ENCODE measurements at places on chromosomes 2 and 18.
A peak's percentile ranks its signal among the peaks of the same experiment; 100 is the strongest.

GRCh38 chr2:188580738-188581137 lies 289.1 kb downstream of the GULP1 start:
- DNase-seq = no peak

- DNase-seq = no peak
These were observed 316.8 kb downstream of the AFF3 start for GRCh38 chr2:99825630-99826029.

DNA sequence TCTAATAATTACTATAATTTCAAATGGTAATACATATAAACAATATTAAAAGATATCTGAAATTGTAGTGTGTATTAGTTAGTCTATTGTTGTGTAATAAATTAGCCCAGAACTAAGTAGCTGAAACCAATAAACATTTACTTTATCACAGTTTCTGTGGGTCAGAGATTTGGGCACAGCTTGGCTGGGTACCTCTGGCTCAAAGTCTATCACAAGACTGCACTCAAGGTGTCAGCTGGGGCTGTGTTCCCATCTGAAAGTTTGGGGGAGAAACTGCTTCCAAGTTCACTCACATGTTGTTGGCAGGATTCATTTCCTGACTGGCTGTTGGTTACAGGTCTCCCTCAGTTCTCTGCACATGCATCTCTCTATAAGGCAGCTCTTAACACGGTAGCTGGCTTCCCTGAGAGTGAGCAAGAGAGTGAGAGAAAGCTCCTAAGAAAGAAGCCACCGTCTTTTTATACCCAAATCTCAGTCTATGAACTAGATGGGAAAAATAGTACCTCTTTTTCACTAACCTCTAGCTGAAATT lies 25.6 kb upstream of the WIPF1 start:
- DNase-seq = no peak

DNA sequence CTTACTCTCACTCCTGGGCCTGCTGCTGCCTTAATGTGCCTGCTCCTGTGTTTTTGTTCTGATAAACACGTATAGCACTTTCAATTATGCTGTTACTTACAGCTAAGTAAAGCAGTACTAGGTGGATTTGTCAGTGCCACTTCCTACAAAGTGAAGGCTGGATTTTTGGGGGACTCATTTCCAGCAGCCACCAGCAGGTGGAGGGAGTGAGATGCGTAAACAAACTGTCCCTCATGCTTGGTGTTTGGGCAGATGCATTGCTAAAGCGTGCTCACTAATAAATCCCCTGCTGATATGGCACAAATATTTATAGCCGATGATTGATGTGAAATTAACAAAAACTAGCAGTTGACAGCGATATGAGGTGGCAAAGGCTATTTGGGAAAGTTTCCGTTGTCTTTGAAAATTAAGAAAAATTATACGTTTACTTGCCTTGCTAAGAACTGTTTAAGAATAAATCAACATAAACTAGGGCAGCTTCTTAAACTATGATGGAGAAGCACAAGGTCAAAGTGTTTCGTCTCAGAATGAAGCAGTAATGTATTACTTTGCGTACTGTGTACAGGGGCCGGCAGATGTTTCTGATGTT lies 101.7 kb downstream of the AGAP1 start:
- DNase-seq = peak; percentile 72

DNA sequence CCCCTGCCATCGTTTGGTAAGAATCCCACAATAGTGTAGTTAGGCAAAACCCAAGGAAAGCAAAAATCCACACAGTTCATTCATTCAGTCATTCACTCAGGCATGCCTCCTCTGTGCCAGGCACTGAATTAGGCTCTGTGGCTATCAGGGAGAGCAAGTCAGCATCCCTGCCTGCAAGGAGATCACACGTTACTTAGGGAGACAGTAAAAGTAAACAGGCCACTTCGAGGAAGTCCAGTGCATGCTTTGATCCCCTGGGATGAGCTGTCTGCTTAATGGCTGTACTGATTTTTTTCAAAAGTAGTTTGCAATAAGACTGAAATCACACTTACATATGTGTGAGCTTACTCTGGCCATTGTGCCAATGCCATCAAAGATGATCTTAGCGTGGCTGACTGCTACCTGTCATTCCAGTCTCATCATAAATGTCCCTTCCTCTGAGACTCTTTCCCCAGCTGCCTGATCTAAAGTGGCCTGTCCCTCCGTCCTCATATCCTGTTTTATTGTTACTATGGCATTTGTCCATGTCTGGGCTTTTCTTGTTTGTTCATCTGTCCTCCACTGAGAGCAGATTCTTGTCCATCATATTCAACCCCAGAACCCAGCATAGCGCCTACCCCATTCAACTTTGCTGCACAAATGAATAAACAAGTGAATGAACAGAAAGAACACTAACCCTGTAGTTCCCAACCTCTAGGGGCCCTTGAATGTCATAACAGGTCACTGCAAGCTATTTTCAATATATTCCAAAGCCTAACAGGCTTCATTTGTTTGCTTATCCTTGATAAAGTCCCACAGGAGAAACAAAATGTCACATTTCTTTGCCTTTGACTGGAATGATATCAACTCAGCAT lies 84.1 kb downstream of the GALNT14 start:
- DNase-seq = no peak

- DNase-seq = no peak
These were observed 297.1 kb upstream of the RBMS1 start for GRCh38 chr2:160790738-160791137.

DNA sequence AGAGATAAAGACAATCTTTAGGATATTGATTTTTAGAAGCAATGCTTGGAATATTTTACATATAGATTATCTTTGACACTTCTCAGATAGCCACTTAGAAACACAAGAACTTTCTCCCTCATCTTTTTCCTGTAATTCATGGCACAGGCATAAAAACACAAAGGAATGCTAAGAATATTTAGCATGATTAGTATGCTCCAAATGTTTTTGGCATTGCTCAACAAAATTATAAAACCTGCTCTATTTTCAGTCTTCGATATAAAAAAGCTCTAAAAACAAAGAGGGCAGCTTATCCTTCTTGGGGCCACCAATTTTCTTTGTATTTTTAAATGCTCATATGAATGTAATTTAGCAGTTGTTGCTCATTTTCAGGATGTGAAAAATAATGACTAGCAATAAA lies 90.8 kb downstream of the RAD51AP2 start:
- no peak for DNase-seq

GRCh38 chr2:99640635-99641151 lies 150.9 kb upstream of the REV1 start:
- DNase-seq = no peak

GRCh38 chr18:63848159-63848558 lies 39.3 kb upstream of the SERPINB2 start:
- DNase-seq = peak; percentile 45

DNA sequence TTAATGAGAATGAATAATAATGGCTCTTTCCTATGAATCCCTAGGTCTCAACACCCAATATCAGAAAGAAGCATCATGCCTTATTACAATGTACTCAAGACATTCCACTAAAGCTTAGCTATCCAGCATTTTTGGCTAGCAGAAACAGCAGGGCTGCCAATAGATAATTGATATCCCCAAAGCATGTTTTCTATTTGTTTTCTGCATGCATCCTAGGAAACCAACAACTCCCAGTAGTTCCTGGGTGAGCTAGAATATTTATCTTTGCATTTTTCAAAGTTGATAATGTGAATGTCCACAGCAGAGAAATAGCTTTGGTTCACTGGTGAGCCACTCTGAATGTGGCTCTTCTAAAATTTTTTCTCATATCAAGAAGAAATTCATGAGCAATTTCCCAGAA lies 5.8 kb upstream of the ANTXR1 start:
- DNase-seq = no peak

GRCh38 chr18:76720683-76721082 lies 101.7 kb upstream of the ZNF236 start:
- no peak for DNase-seq

DNA sequence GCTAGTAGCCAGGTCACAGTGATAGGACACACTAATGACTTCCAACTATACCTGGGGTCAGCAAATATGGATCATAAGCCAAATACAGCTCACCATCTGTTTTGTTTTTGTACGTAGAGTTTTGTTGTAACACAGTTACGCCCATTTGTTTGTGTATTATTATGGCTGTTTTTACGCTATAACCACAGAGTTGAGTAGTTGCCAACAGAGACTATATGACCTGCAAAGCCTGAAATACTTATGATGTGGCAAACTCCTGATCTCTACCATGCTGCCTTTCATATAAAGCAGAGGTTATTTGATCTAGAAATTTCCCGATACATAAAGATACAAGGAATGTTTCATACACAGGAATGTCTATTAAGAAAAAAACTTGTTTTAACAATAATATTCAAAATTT lies 152.2 kb downstream of the HNMT start:
- no peak for DNase-seq

- DNase-seq = no peak
These were observed 494.5 kb upstream of the MAP2 start for GRCh38 chr2:208929139-208929864.

DNA sequence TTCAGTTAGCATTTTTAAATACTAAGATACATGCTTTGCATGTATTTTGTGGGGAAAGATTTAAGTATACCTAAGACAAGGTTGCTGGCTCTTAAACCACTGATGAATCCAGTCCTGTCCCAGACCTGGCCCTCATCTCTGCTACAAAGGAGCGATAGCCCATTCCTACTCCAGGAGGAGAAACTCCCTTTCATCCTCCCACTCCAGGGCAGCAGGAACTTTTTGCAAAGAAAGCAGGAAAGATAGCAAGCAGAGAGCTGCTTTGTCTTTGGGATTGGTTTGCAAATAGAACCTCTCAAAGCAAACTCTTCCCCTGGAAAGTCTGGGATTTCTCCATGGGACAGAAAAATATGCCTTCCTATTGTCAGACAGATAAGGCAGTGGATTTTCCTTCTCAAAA lies 43.6 kb upstream of the COPS8 start:
- DNase-seq = no peak

DNA sequence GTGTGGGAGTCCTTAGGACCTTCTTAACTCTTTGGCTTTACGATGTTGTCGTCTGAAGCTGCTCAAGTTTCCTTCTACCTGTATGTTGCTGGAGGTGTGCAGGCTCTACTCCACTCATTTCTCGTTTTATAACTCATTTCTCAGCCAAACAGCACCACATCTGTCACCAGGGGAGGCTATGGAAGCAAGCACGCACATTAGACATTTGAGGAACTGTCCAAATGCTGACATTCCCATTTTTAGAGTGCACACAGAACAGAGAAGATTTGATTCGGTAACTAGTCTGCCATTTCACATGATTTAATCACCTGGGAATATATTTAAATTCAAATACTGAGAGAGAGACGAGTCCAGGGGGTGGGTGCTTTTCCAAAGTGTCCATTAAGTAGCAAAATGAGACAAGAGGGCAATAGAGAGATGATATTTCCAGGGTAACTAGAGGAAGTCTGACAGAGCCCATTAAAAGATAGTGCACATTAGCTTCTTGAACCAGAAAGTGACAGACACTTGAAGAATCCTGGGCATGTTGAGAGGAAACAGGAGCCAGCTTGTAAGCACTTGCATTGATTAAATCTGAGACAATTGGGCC lies 793.3 kb downstream of the TDRD15 start:
- DNase-seq = no peak

- DNase-seq = no peak
These were observed 3.0 kb downstream of the NRBP1 start for GRCh38 chr2:27431395-27431794.

- DNase-seq = no peak
These were observed 49.1 kb upstream of the CPO start for GRCh38 chr2:206890179-206890578.

DNA sequence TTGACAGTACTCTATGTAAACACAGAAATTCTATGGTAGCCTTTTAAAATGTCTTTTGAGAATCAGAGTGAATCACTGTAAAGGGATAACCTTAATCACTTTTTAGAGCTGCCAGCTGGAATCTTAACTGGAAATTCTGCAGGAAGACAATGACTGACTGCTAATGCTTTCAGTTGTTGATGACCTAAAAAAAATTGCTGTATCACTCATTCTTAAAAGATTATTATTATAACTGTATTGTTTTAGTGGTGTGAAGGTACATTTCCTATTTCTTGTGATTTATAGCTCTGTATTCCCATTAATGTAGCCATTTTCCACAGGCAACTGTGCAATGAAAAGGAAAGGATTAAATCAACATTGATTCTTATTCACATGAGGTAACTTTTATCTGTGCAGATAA lies 260.5 kb downstream of the CALCRL start:
- DNase-seq = no peak

GRCh38 chr2:54370405-54371104 lies 85.6 kb upstream of the SPTBN1 start:
- DNase-seq = no peak

- no peak for DNase-seq
These were observed 96.6 kb downstream of the INHBB start for GRCh38 chr2:120442541-120442922.

GRCh38 chr2:234910186-234910679 lies 41.6 kb upstream of the SH3BP4 start:
- DNase-seq = no peak

DNA sequence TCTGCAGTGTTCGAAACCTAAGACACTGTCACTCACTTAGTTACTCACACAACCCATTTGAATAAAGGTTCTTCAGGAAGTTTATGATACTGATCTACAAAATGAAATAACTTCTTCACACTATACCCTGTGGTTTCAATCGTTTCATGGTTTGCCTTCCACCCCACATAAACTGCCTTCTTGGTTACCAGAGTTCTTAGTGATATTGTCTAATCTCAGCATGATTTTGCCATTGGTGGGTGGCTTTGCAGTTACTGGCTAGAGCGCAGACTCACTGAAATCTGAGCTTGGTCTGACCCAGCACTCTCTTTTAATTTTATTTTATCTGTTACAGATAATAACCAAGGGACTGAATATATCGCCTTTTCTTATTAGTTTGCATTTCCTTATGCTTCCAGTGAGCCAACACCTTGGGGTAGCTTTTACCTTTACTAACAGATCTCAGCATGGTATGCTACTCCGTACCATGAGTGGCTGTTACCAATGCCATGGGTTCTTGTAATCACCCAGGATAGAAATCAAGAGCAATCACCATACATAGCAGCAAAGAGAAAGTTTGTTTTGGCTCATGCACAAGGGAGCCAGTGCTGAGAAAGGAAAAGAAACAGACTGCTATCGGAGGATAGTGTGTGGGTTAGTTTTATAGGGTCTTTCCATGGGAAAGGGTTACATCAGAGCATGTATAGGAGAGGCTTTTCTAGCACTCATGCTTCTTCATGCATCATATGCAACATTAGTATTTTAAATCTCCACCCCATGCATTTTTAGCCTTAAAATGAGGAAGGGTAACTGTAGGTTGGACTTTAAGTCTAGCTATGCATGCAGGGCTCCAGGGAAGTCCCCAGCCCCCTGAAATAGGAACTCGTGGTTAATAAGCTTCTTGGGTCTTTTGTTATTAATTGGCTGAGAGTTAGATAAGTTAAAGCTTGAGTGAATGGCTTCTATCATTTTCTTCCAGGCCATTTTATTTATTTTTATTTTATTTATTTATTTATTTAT lies 33.3 kb downstream of the ANXA4 start:
- DNase-seq = no peak
